ENCODE measurements at places on chromosomes 2 and 18.

- DNase-seq: peak; percentile 71
Measured at GRCh38 chr2:156399950-156400705, 36.1 kb upstream of the GPD2 start.

GRCh38 chr2:68762100-68762499 is 27.5 kb downstream of the ARHGAP25 start:
- no peak for DNase-seq

DNA sequence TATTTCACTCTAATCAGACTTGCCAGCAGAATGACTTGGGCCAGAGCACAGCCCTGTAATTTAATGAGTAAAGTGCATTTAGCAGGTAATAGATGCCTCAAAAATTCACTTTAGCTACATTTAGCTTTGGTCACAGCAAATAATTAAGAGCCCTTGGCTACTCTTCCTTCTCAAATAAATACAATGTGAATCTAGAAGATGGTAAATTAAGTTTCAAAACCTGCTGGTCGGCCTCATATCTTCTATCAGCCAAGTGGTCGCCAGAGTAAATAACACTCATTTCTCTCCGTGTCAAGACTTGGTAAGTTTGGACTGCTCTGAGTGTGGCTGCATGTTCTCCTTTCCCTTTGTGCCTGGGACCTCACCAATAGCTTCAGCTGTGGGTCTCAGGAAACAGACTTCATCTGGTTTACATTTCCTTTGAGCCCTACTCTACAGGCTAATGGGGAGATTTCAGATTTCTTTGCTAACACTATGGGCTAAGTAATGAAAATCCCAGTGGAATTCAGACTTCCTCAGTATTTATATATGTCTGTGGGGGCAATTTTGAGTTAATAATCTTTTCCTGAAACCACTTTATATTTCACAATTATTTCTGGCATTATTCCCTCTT is 375.8 kb downstream of the RBM43 start:
- no peak for DNase-seq

DNA sequence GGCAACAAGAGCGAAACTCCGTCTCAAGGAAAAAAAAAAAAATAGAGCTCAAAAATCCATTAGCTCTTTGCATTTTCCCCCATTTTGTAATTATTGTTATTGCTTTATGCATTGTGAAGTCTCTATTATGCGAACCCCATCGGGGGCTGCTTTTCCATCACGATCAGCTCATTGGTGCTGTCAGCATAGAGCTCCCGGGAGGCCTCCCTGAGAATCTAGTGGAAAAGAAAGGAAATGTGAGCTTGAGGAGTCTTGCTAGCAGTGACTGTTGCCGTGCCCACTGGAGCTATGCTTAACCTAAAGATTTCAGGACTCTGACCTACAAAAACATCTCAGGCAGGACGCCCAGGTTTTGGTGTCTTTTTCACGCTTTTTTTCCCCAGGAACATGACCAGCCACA is 102.6 kb upstream of the NDUFV2 start:
- no peak for DNase-seq

DNA sequence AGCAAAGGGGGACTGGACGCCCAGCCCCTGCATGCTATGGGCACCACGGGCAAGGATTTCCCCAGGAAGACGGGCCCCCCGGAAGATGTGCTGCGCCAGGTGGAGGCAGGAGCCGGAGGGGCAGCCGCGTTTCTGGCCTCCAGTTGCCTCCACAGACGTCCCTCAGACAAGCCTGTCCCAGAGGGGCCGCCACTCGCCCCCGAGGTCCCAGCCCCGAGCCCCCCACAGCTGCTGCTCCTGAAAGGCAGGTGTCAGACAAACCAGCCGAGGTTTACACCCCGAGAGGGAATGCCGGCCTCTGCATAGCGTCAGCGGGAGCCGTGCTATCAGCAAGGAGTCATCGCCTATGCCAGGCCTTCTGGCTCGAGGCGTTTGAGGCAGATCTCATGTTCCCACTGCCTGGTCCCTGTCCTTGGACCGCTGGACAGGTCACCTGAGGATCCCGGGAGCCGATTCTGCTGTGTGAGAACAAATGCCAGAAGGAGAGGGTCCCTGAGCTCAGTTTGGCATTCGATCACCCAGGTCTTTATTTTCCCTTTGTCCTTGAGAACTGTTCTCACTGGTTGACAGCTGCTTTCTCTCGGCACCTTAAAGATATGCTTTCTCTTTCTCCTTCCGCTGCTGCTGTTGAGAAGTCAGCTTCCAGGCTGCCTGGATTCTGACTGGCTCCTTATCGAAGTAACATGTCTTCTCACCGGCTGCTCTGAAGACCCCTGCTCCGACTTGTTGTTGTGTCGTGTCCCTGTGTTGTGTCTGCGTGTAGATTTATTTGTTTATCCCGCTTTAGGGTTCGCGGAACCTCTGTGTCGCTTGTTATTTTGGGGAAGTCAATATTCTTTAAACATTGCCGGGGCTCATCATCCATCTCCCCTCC is 20.6 kb downstream of the CROCC2 start:
- no peak for DNase-seq

DNA sequence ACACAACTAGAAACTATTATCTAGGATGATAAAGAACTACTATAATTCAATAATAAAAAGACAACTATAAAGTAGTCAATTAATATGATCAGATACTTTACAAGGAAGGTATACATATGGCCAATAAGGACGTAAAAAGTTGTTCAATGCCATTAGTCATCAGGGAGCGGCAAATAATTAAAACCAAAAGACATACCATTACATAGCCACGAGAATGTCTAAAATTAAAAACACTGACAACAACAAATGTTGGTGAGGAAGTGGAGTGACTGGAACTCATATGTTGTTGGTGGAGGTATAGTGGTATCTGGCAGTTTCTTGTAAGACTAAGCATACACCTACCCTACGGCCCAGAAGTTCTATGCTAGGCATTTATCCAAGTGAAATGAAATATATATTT is 152.4 kb downstream of the MTCL1 start:
- DNase-seq: no peak

DNA sequence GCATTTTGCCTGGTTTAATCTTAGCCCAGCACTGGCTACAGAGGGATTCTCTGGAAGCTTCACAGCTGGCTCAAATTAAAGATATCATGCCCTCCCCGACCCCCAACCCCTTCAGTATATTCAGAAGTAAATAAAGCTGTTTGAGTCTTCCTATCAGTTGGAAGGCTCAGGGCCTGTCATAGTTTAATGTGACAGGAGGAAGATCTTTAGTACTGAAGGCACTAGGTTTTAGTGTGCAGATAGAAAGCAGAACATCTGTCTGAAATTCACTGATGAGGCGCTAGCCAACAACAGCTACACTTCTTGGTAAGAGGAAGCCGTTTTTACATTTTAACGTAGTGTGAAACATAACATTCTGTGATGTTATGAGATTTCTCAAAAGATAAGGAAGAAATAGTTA is 969.1 kb upstream of the CDH2 start:
- no peak for DNase-seq

GRCh38 chr18:29651122-29651680 is 1391.3 kb downstream of the DSC3 start:
- DNase-seq: no peak

- no peak for DNase-seq
Measured at GRCh38 chr2:223860809-223861738, 23.7 kb upstream of the AP1S3 start.

- DNase-seq: no peak
Measured at GRCh38 chr2:28356095-28356911, 36.4 kb upstream of the FOSL2 start.

GRCh38 chr2:29776406-29776805 is 145.0 kb downstream of the ALK start:
- no peak for DNase-seq

DNA sequence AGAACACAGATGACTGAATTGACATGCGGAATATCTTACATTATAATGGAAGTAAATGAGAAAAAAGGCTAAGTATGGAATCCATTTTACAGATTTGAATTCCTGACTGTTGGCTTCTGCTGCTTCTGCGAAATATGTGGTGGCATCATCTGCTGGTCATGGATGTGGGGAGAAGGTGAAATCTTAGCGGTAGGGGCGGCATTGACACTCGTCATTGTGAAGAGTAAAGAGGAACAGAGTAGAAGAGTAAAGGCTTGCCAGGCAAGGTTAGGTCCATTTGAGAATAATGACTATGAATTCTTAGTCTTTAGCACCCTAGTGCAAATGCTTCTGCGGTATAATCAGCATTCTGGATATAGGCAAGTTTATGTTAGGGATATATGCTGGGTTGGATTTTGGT is 32.4 kb downstream of the ACTR3 start:
- DNase-seq: no peak

DNA sequence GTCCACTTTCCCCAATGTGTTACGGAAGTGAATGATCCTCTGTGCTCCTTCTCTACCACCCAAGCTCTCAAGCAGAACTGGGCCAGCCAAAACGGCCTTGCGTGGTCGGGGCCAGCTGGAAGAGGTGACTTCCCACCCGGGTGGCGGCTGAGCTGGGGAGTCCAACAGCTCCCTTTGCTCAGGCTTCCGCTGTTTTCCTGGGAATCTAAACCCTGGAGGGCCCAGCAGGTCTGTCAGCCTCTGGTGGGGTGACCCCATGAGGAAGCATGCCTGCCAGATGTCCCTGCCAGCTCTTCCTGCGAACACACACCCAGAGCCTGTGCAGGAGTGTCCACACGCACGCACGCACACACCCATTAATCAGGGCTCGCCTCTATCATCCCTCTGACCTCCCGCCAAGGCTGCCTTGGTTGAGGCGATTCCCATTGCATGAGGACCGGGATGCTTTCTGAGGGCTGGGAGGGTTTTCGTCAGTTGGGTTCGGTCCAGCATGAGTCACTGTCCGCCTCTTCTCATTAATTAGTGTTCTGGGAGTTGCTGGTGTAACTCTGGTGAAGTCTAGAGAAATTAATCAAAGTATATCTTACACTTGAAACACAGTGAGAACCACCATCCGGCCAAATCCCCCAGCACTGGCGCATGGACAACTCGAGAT is 90.6 kb downstream of the TWIST2 start:
- DNase-seq: no peak

- no peak for DNase-seq
Measured at GRCh38 chr2:83364264-83364663, 1094.8 kb downstream of the SUCLG1 start.

GRCh38 chr2:138712212-138712979 is 67.8 kb downstream of the NXPH2 start:
- no peak for DNase-seq

DNA sequence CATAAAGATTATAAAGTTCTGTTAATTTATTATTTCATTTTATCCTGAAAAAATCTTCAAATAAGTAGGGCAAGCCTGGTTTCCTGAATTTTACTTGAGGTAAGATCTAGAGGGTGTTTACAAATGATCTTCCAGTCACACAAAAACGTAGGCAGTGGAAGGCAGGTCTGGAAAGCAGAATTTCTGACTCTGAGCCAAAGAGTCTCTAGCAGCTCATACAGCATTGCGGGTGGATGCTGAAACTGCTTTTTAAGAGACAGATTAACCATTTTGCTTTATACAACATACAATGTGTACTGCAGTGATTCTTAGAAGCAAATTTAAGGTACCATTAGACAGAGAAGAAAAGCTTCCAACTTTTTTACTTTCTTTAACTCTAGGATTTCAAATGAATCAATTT is 117.0 kb downstream of the FTCDNL1 start:
- DNase-seq: no peak

DNA sequence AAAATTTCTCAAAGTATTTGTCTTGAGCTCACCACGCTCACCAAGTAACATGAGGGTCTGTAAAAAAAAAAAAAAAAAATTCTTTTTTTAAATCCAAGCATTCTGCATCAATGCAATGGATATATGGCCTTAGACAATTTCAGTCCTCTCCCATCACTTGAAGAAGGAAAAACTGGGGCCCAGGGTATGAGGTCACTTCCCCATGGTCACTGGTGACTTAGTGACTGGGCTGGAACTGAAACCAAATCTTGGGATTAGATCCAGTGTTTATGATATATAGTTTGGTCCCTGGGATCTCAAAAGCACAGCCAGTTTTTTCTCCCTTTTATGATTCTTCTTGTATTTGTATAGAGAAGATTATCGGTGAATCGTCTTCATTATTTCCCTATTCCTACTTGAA is 477.9 kb upstream of the TNP1 start:
- no peak for DNase-seq

GRCh38 chr2:96869822-96870625 is at the start of gene SEMA4C:
SEMA4C (minus strand) TSS chr2:96870080; CDS start chr2:96867886, 2,194 bp downstream.
- DNase-seq: peak; percentile 56

GRCh38 chr2:138333677-138334076 is 167.9 kb upstream of the SPOPL start:
- no peak for DNase-seq

GRCh38 chr2:144430722-144431391 is 89.1 kb downstream of the ZEB2 start:
- DNase-seq: peak; percentile 57

DNA sequence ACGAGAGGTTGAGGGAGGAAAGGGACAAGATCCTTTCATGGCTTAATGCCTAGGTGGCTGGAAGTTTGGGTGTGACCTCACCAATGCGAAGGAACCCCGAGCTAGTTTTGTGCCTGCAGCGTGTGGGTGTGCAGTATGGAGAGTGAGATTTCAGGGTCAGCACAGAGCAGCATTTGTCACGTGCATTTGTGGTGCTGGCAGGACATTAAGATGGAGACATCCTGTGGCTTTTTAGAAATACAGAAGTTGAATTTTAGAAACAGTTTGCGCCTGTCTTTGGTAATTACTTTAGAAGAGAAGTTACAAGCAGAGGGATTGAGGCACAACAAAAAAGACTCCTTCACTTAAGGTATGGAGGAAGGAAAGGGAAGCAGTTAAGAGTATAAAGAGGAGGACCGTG is 258.2 kb upstream of the THUMPD2 start:
- DNase-seq: no peak
